ENCODE measurements at places on chromosomes 7 and 10. TPM values are rescaled to one million over a fixed set of nuclear protein-coding genes. Genes with fewer than 3 reads are reported as not detected.

SUV39H2 gene
- total RNA-seq, result 4.3 TPM

PVRIG gene
- total RNA-seq, result 46.3 TPM

CDK6 gene
- total RNA-seq, result 32.6 TPM

TMEM229A gene
- total RNA-seq, result not detected

AUTS2 gene
- 32.4 TPM for total RNA-seq

CPVL gene
- 0.96 TPM for total RNA-seq

HTR5A gene
- not detected for total RNA-seq
